Activated CD8-positive, alpha-beta memory T cell treated with anti-CD3 and anti-CD28 coated beads, Interleukin-2, amount 10 ng/mL, durations not matched to agents 7 days and 5 days (primary cell): ENCODE measurements at places on chromosomes 16 and 17.

DNA sequence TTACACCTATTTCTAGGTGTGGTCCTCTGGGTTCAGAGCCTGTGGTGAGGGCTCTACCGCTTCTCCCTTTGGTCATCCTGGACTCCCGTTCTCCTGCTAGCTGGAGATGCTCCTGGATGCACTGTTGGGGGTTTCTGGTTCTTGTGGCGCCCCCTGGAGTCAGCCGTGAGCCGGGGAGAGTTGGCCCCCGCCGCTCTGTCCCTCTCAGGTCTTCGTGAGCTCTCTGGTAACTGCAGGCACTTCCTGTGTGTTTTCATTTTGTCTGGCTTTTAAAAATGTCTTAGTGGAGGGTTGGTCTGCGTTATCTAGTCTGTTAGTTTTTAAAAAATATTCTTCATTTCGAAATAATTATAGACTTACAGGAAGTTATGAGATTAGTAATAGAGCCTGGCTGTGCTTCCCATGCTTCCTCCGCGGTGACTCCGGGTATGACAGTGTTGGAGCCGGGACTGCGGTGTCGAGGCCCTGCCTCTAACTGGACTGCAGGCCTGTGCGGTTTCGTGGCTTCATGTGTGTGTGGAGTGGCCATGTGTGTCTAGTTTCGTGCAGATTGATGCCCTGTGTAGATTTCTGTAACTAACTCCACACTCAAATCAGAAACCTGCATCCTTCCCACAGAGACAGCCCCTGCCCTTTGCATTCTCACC, 78.0 kb upstream of the ZNF750 start:
- peak; percentile 58 for DNase-seq

DNA sequence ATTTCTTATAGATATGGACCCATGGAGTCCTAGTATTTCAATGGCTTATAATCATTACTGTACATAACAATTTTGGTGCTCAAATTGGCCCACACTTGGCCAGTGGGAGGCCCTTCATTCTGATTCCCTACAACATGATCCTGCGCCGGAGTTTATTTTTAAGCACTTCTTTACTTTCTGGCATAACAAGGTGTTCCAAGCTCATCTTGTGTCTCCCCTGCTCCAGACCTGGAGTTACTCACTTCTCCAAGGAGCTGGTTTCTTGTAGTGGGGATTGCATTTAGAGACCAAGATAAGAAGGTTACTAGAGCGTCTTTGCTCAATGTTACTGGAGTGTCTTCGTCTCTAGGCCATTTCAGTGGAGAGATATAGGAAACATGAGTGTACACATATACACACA, 87.9 kb downstream of the MSI2 start:
- no peak for DNase-seq

GRCh38 chr17:44850612-44851011, 2.9 kb downstream of the HIGD1B start:
- no peak for DNase-seq

DNA sequence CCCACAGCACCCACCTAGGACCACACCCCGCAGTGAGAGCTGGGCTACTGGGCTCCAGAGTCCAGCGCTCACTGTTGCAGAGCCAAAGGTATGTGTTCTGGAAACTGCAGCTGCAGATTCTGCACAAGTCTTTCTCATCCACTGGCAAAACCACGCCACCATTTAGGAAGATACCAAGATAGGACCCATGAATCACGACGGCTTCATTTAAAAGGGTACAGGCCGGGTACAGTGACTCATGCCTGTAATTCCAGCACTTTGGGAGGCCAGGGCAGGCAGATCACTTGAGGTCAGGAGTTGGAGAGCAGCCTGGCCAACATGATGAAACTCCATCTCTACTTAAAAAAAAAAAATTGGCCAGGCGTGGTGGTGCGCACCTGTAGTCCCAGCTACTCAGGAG, 18.8 kb downstream of the FOXF1 start:
- no peak for DNase-seq

GRCh38 chr17:81391293-81391935, 3.8 kb upstream of the BAHCC1 start:
- DNase-seq: no peak

DNA sequence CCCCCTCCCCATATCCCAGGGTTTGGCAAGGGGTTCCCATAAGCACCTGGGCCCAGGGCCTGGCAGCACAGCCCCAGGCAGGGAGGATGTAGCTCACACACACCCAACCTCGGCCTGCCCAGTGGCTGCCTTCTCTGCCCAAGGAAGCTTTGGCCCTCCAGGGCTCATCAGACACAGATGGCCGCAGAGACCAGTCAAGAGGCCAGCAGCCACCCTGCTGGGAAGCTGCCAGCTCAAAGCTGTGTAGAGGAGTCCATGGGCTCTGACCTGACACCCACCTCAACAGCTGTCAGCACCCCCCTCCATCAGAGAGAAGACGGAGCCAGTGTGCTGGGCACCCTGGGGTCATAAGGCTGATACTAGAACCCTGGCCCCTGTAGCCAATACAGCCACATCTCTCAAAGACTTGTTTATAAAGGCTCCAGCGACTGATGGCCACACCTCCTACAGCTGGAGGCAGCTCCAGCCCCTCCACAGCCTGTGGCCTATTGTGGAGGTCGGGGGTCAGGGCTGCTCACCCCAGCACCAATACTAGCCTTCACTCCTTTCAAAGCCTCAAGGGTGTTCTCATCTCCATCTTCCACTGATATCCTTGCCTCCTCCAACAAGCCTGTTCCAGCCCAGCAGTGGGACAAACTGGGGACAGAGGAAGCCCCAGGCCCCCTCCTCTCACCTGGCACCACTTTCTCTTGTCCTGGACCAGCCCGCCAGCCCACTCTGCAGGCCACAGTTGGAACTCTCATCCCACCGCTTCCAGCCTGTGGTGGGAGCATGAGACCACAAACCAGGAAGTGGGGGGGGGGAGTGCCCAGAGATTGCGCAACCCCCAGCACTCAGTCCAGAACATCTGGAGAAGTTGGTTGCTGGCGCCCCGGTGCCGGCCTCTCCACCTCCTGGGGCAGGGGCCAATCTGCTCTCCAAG, 2.2 kb upstream of the MPG start:
- no peak for DNase-seq

GRCh38 chr16:69709456-69710084, 16.8 kb downstream of the NQO1 start:
- DNase-seq: no peak

DNA sequence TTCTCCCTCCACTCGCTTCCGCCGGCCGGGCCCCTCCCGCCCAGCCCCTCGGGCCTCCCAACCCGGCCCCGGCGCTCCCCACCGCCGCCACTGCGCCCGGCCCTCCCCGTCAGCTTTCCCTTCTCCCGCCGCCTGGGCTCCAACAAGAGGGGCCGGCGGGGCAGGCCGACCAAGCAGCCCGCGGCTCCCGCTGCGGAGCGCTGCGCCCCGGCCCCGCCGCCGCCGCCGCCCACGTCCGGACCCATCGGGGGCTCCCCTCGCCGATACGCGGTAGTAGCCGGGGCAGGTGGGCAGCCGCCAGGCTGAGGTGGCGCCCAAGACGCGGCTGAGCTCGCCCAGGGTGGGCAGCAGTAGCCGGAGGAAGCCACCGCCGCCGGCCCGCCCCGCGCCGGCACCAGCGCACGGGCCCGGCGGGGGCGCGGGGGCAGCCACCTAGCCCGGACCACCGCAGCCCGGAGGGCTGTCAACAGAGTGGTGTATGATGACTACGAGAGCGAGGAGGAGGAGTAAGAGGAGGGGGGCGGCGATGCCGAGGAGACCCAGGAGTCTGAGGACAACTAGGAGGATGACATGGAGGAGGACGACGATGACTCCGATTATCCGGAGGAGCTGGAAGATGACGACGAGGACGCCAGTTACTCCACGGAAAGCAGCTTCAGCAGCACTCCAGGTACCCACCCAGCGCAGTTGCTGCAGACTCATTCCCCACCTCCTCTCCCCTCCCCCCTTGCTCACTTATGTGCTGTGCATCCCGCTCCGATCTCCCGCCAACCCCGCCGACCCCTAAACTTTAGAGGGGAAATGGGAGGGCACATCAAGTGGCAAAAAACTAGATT, 498 bp downstream of the LRRC37B start:
- DNase-seq: peak; percentile 71

DNA sequence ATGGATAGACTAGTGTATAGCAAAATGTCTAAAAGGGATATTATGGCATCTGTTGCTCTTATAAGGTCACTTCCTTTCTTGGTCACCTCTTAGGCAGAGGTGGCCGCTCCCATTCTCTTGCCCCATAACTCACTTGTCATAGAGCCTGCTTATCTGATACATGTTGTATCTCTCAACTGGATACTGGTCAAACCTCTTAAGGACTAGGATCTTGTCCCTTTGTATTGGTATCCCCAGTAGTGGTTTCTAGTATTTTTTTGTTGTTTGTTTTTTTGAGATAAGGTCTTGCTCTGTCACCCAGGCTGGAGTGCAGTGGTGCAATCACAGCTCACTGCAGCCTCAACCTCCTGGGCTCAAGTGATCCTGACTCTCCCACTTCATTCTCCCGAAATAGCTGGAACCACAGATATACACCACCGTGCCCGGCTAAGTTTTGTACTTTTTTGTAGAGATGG, 27.0 kb downstream of the ZSWIM7 start:
- no peak for DNase-seq

- DNase-seq: no peak
Measured at GRCh38 chr17:31357091-31357490, 34.4 kb upstream of the RAB11FIP4 start.

- DNase-seq: no peak
Measured at GRCh38 chr16:47833771-47834170, 322.0 kb downstream of the ABCC12 start.

DNA sequence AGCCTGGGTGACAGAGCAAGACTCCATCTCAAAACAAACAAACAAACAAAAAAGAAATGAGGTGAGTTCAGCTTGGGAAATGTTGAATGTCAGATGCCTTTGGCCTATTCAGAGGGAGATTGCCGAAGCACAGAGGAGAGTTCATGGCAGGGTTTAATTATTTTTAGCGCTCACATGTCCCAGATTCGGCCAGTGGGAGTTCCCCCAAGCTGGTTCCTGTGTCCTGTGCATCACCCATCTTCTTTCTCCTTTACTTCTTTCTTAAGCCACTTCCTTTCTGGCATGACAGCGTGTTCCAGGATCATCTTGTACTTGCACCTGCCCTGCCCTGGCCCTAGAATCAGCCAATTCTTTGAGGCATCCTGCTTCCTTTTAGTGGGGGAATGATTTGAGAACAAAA, 9.2 kb downstream of the MPV17L start:
- DNase-seq: no peak

DNA sequence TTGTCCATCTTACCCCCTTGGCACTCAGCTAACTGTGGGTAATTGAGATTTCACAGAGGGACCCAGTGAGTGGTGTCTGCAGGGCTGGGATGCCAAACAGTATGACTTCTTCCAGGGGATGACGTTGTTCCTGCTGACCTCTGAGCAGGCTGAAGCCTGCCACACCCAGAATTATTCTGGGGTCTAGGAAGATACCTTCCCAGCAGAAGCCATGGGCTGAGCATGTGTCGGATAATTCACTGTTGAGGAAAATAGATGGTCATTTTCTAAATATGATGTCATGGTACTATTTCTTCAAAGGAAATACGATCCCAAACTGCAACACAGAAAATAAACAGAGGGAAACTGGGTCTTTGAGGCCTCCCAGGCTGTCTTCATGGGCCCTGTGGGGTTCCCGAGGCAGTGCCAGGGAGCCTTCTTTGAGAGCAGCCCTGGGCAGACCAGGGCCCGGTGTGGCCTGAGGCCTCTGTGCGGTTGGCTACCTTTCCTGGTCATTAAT, 17.4 kb downstream of the WNT9B start:
- no peak for DNase-seq

GRCh38 chr17:32136856-32137255, 5.4 kb upstream of the RHOT1 start:
- DNase-seq: peak; percentile 50

DNA sequence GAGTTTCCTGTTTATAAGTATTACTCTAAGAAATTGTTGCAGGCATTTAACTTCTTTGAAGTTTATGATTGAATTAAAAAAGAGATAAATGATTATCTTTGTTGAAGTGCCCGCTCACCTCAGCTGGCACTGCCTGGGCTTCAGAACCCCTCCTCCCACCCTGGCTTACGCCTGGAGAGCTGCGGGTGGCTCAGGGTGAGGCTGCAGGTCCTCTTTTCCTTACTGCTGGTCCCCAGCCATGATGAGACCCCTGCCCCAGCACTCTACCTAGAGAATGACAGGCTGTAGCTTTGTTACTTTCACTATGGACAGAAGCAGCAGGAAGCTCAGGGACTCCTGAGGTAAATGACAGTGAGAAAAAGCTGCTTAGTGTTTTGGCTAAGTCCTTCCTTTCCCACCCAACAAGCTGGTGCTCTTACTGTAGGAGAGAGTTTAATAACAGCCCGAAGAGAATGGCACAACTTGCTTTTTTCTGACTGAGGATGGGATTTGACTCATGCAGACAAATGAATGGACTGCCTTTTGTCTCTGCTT, 62.1 kb downstream of the EPN2 start:
- no peak for DNase-seq

DNA sequence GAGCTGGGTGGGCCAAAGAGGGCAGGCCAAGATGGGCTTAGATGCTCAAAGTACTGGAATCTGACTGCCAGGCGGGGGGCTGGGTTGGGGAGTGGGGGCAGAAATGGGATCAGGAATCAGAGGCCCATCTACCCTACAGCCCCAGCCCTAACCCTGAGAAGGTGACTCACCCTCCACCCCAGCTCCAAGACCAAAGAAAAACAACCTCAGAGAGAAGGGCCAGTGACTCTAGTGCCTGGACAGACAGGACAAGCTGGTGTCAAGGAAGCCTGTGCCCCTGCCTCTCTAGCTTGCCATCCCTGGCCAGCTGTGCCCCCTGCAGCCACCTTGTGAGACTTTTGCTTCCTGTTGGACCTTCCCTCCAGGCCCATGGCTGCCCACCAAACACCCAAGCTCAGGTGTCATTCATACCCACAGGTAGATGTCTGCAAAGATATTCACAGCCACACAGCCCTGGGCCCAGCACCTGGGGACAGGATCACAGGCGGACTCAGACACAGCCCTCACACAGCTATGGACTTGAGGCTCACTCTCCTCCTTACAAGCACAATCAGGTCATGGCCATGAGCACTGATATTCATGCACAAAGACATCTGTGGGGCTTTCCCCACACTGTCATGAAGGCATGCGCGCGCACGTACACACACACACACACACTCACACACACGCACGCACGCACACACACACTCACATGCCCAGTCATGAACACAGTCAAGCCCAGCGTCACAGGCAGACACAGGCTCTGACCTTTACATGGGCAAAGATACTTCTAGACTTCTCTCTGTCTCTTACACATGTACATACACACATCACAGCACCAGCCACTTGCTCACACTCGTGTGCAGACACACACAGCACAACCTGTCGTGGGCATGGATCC, 2.8 kb downstream of the WNT3 start:
- DNase-seq: no peak

- no peak for DNase-seq
Measured at GRCh38 chr16:64696866-64697265, 425.0 kb downstream of the CDH11 start.

DNA sequence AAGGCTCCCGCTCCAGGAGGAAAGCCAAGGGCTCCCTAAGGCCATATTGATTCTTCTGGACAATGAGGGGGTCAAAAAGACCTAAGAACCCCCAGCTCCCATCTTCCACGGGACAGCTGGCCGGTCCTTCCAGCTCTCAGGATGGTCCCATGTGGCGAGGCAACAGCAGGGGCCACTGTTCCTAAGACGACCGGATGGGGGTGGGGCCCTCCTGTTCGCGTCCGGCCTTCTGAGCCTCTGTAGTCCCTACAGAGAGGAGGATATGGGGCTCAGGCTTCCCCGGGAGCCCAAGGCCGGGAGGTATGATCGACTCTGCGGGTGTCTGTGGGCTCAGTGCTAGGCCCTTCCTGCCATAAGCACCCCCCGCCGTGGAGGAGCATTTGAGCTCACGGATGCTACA, 6.0 kb upstream of the DCXR start:
- no peak for DNase-seq

GRCh38 chr17:47719411-47720152, 13.5 kb upstream of the TBX21 start:
- DNase-seq: peak; percentile 96
